ENCODE measurements at places on chromosomes 13 and 19. TPM values are rescaled to one million over a fixed set of nuclear protein-coding genes. Genes with fewer than 3 reads are reported as not detected.

GRCh38 chr19:10617409-10618121 is 7.8 kb upstream of the SLC44A2 start:
- no peaks in the 10 kb centered on the region for H3K4me1 ChIP-seq
- H3K36me3 ChIP-seq, result no peaks in the 10 kb centered on the region
- no peaks in the 10 kb centered on the region for H3K27me3 ChIP-seq

The RAB11B gene
- 32.3 TPM for total RNA-seq

GRCh38 chr13:111913761-111914140 is 153.2 kb upstream of the SOX1 start:
- no peak overlapping the region for H3K4me3 ChIP-seq
- DNase-seq, result no peak
- H3K4me1 ChIP-seq, result no peaks in the 10 kb centered on the region
- no peaks in the 10 kb centered on the region for H3K27me3 ChIP-seq

DNA sequence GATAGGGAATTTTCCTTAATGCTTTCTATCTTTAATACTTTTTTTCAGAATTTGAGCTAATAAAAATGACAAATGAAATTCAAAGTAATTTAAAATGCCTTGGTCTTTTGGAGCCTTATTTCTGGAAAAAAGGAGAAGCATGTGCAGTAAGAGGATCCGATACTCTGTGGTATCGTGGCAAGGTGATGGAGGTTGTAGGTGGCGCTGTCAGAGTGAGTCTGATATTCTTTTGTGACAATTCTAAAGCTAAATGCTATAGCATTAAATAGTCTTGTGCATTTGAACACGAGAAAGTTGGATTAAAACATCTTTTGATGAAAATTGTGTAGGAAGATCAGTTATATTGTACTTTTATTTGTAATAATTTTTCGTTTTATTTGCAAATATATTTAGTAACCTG is 95.0 kb downstream of the RNF17 start:
- no peak overlapping the region for H3K4me3 ChIP-seq
- no peaks in the 10 kb centered on the region for H3K4me1 ChIP-seq
- H3K36me3 ChIP-seq, result no peaks in the 10 kb centered on the region
- H3K27ac ChIP-seq, result no peak overlapping the region
- no peaks in the 10 kb centered on the region for H3K27me3 ChIP-seq

All from neural progenitor cell (in vitro differentiated cells).